DMS79 treated with DMSO at 0.1 percent for 48 hours (cell line): ENCODE measurements at places on chromosomes 16 and 17.
A peak's percentile ranks its signal among the peaks of the same experiment; 100 is the strongest.

DNA sequence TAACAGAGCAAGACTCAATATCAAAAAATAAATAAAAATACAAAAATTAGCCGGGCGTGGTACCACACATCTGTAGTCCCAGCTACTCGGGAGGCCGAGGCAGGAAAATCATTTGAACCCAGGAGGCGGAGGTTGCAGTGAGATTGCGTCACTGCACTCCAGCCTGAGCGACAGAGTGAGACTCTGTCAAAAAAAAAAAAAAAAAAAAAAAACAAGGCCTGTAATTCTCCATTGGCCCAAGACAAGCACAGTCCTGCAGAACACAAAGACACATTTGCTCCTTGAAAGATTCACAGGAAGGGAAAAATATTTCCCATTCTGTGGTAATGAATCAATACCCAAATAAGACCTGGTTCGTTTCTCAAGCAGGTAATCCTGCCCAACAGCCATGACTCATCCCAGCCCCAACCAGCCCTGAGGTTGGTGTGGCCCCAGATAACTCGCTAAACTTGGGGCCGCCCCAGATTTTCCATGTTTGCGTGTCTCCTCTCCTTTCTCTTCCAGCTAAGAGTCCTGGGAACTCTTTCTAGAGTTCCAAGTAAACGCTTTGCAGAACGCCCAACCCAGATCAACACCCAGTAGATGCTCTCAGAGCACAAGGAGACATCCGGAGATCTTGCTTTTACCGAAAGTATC, 40.3 kb upstream of the SNN start:
- no peak for DNase-seq

- DNase-seq = no peak
Measured at GRCh38 chr17:57256708-57257112, 387 bp downstream of the MSI2 start.

DNA sequence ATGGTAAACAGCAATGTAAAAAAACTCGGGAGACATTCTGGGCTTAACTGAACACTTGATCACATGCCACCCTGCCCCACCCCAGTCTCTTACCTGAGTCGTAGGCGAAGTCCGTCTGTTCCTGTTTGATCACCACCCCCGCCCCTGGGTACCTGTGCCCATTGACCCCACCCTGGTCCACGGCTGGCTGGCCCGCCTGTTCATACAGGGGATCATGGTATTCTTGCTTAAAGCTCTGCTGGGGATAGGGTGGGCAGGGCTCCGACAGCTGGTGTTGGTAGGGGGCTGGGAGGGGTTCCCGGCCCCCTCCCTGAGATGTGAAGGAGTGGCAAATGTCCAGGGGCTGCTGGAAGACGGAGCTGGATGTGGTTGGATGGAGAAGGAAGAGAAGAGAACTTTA, 13.6 kb downstream of the ETV4 start:
- no peak for DNase-seq

- DNase-seq = no peak
Measured at GRCh38 chr16:28554634-28555423, 1.1 kb downstream of the SGF29 start.

GRCh38 chr16:5653789-5654188, 556.2 kb upstream of the EEF2KMT start:
- DNase-seq = no peak

- no peak for DNase-seq
Measured at GRCh38 chr16:65045961-65046360, 75.9 kb downstream of the CDH11 start.

- DNase-seq = no peak
Measured at GRCh38 chr16:23689442-23690187, 10.9 kb downstream of the PLK1 start.

- no peak for DNase-seq
Measured at GRCh38 chr16:22762486-22762885, 51.5 kb upstream of the HS3ST2 start.

DNA sequence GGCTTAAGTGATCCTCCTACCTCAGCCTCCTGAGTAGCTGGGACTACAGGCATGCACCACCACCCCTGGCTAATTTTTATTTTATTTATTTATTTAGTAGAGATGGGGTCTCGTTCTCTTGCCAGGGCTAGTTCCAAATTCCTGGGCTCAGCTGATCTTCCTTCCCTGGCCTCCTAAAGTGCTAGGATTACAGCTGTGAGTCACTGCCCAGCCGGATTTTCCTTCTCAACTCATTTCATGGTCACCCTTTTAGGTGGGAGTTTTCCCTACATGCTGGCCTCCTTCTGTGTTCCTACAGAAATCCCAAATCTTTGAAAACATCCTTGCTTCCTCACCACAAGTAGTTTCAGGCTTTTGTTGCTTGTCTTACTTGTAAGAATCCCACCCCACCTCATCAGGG, 102.1 kb upstream of the SIAH1 start:
- DNase-seq = no peak

- no peak for DNase-seq
Measured at GRCh38 chr17:79485419-79485985, 125.3 kb downstream of the RBFOX3 start.

GRCh38 chr17:18117533-18117932, 9.0 kb downstream of the MYO15A start:
- no peak for DNase-seq

DNA sequence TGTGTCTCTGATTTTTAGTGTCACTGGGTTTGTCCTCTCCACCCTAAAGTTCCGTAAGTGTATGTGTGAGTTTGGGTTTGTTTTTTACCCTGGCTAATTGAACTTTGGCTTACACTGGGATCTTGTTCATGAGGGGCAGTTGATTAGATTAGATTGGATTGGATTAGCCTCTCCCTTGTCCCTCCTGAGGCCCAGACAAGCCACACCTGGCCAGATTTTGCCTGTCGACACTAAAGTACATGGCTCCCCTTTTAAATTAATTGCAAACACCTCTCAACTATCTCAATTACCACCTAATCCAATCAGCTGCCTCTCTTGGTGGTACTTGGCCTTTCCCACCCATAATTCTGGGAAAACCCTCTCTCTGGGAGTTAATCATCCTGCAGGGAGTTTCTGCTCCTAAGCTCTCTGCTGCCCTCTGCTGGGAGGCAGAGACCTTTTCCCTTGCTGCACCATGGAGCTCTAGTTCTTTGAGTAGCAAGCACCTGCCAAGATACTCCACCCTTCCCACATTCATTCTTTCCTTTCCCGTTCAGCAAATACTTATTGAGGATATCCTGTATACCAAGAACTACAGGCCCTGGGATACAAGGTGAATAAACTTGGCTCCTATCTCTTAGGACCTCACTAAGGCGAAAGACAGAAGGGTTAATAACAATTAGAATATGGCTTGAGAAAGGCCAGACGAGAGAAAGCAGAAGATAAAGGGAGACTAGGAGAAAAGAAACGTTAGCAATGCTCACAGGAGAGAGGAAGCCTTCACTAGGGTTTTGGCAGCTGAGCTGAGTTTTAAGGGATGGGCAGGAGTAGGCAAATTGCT, 60.0 kb upstream of the MPHOSPH6 start:
- peak; percentile 1 for DNase-seq

GRCh38 chr17:45722161-45722560, 62.0 kb upstream of the CRHR1 start:
- DNase-seq = no peak

DNA sequence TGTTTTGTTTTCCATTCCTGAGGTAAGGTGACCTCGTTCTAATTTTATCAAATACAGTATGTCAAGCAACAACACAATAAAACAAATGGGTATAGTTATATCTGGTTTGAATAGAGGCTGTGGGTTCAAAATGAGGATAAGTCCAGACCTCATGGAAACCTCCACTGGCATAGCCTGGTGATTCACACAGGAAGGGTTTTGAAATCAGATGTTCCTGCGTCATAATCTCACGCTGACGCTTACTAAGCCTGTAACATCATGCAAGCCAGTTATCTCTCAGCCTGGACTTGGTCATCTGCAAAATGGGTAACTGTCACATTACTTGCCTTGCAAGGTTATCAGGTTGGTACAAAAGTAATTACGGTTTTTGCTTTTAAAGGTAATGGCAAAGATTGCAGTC, 1056.3 kb upstream of the EEF2KMT start:
- no peak for DNase-seq

DNA sequence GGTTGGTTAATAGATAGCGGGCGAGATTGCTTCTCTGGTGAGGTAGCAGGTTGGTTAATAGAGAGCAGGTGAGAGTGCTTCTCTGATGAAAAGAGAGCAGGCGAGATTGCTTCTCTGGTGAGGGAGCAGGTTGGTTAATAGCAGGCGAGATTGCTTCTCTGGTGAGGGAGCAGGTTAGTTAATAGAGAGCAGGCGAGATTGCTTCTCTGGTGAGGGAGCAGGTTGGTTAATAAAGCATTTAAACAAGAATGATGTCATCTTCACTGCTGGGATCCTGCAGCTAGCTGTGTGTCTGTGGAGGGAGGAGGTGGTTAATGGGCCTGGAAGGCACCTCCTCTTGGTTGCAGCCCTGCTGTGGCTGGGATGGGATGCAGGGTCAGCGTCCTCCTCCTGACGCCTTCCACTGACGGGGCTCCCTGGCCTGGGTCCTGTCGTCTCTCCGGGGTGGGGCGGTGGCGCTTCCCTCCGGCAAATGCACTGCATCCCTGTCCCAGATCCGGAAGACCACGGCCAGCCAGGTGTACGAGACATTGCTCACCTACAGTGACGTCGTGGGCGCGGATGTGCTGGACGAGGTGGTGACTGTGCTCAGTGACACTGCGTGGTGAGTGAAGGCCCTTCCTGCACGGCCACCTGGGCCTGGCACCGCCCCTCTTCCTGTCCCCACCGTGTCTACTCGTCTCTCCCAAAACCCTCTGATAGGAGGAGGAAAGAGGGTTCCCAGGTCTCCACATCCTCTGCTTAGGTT, 99.2 kb upstream of the ZNF750 start:
- no peak for DNase-seq

DNA sequence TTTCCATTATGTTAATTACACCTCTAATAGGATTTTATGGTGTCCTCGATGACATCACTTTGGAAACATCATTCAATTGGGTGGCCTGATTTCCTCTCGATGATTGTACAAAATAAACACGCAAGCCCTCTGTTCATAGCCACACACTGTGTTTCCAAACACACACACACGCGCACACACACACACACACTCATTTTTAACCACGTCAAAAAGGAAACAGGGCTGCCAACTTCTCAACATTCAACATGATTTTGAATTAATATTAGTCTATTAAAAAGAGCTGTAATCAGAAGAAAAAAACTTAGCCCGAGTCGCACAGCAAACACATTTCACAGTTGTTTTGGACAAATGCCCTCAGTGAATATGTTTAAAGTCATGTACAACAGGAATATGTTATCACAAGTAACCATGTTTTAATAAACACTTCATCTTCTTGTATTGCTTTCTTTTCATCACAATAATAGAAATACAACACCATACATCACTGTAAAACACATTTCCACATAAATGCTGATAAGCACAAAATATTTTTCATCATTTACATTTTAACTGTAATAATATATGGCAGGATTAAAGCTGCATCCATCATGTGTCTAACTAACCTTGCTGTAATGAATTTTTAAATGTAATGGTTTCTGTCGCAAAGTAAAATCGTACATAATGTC, 219.1 kb upstream of the IRX3 start:
- DNase-seq = peak; percentile 4

DNA sequence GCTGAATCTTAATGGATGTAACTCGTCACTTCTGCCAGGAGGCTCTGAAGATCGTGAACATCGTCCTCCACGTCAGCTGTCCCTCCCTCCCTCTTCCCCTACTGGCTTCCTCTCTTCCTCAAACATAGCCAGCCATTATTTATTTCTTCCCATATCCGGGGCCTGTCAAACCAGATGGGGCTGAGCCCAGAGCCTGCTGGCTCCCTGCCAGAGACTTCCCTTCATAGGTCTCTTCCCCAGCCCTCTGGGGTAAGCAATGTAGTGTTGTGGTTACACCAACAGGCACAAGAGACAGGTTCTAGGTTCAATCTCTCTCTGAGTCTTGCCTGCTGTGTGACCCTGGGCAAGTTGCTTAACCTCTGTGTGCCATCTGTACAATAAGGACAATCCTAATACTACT, 40.1 kb upstream of the ZFP90 start:
- DNase-seq = no peak

- peak; percentile 88 for DNase-seq
Measured at GRCh38 chr17:76726231-76726775, at the start of gene JMJD6. JMJD6 (minus strand) TSS chr17:76726606; CDS start chr17:76726475, 131 bp downstream.

- DNase-seq = no peak
Measured at GRCh38 chr17:71430281-71430680, 690.5 kb upstream of the SOX9 start.

GRCh38 chr17:50963139-50963538, 97.0 kb upstream of the TOB1 start:
- DNase-seq = no peak

DNA sequence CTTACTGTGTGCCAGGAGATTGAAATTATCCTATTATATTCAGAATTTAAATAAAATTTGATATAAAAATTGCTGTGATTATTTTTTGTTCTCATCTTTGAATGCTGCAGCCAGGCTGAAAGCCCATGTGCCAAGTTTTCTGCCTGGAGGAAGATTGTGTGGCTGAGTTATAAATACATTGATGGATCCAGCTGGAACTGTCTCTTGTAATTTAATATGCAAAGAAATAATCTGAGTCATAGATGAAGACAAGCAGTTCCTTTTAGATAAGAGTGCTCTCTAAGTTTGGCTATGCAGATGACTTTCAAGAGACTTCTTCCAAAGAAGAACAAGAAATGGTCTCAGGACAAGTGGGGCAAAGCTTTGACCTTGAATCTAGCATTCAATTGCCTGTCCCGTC, 871.0 kb downstream of the CDH11 start:
- DNase-seq = no peak

DNA sequence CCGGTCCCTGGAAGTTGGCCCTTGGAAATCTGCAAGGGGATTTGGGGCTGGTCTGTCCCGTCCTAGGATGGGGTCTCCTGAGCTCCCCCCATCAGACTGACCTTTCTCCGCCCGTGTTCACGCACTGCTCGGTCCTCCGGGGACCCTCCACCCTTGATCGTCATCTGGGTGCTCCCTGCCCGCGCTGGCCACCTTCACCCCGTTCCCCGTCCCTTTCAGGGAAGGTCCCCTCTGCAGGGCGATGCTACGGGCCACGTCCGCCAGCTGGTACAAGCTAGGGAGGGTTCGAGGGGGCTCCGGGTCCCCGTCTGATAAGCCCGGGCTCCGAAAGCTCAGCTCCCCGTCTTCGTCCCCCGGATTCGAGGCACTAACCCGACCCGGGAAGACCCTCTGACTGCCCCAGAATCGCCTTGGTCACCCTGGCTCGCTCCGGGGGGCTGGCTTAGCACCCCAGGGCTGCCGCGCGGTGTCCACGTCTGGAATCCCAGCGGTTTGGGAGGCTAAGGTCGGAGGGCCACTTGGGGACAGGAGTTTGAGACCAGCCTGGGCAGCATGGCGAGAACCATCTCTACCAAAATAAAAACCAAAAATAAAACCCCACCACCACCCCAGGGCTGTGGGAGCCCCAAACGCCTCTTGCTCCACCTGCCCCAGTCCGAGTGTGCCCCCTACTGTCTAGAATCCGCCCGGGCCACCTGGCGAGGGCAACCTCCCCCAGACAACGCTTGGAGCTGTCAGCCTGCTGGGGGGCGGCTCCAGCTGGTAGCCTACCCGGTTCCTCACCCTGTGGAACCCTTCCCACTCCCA, 1.1 kb upstream of the SLC43A2 start:
- no peak for DNase-seq

GRCh38 chr17:74780443-74781238, 4.5 kb upstream of the NAT9 start:
- no peak for DNase-seq
